ENCODE measurements at places on chromosomes 2 and 18.

GRCh38 chr2:13660231-13660630 lies 943.5 kb downstream of the TRIB2 start:
- DNase-seq: no peak

- no peak for DNase-seq
Observed at GRCh38 chr2:54575379-54575888, 119.3 kb downstream of the SPTBN1 start.

- no peak for DNase-seq
Observed at GRCh38 chr18:35236571-35237363, 4.1 kb upstream of the ZNF397 start.

GRCh38 chr2:136582628-136583205 lies 182.6 kb upstream of the THSD7B start:
- DNase-seq: peak; percentile 47

DNA sequence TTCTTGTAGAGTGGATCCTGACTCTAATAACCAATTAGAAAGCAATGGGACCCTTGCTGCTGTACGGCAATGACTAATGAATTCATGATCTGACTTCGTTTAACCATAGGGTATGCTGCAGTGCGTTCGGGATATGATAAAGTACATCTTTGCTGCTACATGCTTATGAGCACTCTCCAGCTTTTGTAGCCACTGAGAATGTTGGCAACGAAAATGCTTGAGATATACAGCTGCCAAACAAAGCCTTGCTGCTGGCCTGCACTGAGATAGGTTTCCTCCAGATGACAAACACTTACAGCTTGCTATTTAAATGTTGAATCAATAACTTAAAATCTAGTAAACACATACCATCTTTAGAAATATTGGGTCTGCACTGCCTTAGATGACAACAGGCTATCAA lies 372.4 kb upstream of the SLC8A1 start:
- DNase-seq: no peak

- DNase-seq: no peak
Observed at GRCh38 chr2:233690444-233690843, 2.2 kb upstream of the UGT1A6 start.

DNA sequence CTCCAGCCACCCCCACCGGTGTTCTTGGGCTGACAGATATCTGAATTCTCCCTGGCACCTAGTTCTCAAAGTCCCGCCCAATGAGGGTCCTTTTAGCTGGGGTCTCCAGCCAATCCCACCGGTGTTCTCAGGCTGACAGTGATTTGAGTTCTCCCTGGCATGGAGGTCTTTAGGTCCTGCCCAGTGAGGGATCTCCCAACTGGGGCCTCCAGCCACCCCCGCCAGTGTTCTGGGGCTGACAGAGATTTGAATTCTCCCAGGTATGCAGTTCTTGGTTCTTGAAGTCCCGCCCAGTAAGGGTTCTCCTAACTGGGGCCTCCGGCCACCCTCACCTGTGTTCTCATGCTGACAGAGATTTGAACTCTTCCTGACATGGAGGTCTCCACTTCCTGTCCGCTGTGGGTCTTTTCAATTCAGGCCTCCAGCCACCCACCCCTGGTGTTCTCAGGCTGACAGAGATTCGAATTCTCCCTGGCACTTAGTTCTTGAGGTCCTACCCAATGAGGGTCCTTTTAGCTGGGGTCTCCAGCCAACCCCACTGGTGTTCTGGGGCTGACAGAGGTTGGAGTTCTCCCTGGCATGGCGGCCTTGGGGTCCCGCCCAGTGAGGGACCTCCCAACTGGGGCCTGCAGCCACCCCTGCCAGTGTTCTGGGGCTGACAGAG lies 154.6 kb downstream of the ANKRD36 start:
- DNase-seq: peak; percentile 40
